Muscle of back (tissue), 13 donors: ENCODE measurements at places on chromosomes 7 and 10.

- DNase-seq: no peak
Observed at GRCh38 chr10:23779301-23779700, 340.4 kb downstream of the OTUD1 start.

GRCh38 chr7:80060218-80060806 lies 74.3 kb upstream of the GNAI1 start:
- peak; percentile 66 for DNase-seq

DNA sequence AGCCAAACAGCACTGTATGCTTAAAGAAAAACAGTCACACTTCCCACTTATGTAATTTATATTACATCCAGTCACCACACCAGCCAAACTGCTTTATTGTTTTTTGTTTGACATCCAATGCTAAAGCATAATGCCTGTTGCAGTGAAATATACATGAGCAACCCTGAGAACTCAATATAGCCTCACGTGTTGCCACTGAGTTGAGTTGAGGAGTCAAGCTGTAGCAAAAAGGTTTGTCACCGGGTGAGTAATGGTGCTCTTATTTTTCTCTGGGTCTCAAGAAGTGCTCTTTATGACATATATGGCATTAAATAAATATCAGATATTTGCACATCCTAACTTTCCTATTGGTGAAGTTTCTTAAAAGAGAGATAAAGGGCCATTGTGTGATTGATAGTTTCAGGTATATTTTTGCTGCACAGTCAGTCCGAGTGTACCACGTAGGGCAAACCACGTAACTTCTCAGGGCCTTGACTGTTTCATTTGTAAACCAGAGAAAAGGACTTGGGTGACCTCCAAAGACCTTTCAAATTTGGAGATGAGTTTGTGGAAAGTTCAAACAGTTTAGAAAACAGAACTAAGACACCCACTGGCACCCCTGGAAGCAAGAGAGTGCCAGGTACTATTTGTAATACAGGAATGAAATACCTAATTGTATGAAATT lies 168.5 kb downstream of the CFTR start:
- no peak for DNase-seq

- no peak for DNase-seq
Observed at GRCh38 chr10:48193556-48193955, 80.9 kb downstream of the FRMPD2 start.

- DNase-seq: no peak
Observed at GRCh38 chr10:74882427-74882826, 56.0 kb downstream of the KAT6B start.

DNA sequence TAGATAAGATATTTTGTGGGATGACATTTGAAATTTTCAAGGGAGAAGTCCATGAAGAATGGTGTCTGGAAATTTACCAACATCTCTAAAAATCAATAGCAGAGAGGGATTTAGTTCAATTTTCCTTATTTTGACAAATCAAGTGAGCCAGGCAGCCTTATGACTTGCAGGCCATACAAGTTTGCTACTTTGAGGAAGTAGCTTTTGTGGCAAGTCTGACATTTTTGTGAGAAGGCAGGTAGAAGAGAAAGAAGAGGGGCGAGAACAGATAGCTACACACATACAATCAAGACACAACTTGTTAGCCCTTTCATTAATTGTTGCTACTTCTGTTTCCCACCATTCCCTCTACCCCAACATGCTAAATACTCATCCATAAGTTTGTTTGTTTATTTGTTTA lies 74.5 kb upstream of the OIT3 start:
- DNase-seq: no peak

- no peak for DNase-seq
Observed at GRCh38 chr10:113202011-113202410, 252.0 kb downstream of the TCF7L2 start.

GRCh38 chr10:33323721-33324120 lies 10.7 kb downstream of the NRP1 start:
- DNase-seq: no peak

DNA sequence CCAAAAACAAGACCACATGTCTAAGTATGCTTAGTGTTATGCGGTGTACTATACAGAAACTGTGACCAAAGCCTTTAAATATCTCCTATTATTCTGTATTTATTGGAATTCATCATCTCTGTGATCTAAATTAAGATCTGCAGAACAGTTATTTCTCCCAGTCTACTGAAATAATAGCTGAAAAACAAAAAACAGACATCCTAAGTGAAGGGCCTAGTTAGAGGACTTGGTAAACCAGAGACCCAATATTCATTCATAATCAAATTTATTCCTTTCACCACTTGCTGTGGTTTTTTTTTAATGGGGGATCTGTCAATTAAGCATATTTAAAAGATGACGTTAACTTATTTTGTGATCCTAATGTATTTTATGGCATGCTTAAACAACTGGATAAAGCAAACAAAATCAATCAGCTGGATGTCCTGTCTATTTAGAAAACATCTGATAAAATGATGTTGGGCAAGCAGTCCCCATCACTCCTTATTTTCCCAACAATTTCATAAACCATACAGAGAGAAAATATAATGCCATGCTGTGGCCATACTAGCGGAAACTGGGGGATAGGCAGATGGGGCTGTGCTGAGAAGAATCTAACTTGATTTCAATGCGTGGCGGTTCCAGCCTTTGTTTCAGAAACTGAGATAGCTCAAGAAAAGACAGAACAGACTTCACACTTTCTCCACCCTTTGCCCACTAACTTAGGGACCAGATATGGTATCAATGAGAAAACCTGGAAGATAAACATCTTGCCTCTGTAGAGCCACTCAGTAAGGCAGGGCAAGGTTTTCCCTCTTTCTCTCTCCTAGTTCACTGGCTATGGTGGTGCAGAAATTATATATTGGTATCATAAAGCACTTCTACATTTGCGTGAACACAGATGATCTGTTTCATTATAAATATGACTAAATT lies 32.9 kb downstream of the ICA1 start:
- no peak for DNase-seq
